ENCODE measurements at places on chromosomes 13 and 19.

GRCh38 chr19:12838182-12838885, at the start of gene MAST1:
MAST1 (plus strand) TSS chr19:12838515; CDS start chr19:12838573, 58 bp downstream.
- peak; percentile 43 for DNase-seq

DNA sequence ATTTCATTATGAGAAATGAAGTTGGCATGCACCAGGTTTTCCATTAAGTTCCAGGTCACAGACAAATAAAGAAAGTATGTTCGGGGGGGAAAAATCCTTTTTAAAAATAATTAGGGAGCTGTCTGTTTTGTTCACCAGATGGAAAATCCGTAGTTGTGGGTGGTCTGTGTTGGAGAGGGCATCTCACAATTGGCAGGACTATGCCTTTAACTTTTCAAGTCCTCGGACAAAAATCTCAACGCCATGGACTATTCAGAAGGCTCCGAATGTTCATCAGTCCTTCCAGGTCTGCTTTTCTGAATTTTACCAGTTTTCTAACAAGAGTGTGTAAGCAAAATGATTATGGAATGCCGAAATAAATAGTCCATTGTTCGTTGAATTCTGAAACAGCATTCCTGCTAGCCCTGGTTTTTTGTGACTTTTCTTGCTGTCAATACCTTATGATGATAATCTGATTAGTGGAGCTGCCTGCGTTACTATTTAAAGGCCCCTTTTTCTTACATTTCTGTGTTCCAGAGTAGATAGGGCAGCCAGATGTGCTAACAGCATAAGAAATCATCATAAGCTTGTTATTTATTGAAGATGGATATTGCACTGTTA, 146.9 kb downstream of the TM9SF2 start:
- no peak for DNase-seq

DNA sequence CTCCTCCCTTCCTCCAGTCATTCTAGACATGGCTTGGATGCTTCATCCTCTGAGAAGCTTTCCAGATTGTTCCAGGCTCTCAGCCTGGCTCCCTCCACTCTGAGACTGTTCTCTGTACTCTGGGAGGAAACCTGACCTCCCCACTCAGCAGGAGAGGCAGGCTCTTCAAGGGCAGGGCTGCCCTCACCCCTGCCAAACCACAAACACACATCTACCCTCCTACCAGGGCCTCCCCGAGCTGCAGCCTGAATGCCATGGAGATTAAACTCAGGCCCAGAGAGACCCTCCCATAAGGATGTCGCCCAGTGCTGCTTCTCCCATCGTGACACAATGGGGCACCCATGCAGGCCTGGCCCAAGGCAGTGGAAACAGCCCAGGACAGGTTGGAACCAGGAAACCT, 16.2 kb downstream of the NUMBL start:
- DNase-seq: no peak

GRCh38 chr19:29085206-29085605, 127.7 kb downstream of the UQCRFS1 start:
- DNase-seq: no peak

- no peak for DNase-seq
Measured at GRCh38 chr13:49020940-49021553, 45.3 kb downstream of the FNDC3A start.

GRCh38 chr13:110299283-110299840, 7.6 kb downstream of the COL4A1 start:
- DNase-seq: no peak

DNA sequence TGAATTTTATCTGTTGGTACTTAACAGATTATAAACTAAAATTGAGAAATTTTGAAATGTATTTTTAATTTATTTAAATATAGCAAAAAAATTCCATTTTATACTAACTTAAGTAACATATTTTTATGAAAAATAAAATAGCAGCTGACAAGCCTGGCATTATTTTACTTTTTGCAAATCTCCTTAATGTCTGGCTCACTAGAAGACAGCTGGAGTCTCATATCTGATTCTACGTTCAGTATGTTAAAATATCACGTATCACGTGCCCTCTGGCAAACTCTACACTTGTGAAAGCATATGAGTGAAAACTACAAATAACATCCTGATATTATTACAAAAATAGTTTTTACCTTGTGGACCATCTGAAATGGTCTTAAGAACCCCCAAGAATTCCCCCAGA, 513.2 kb upstream of the NBEA start:
- no peak for DNase-seq

- DNase-seq: no peak
Measured at GRCh38 chr13:26300140-26300539, 46.2 kb downstream of the CDK8 start.

DNA sequence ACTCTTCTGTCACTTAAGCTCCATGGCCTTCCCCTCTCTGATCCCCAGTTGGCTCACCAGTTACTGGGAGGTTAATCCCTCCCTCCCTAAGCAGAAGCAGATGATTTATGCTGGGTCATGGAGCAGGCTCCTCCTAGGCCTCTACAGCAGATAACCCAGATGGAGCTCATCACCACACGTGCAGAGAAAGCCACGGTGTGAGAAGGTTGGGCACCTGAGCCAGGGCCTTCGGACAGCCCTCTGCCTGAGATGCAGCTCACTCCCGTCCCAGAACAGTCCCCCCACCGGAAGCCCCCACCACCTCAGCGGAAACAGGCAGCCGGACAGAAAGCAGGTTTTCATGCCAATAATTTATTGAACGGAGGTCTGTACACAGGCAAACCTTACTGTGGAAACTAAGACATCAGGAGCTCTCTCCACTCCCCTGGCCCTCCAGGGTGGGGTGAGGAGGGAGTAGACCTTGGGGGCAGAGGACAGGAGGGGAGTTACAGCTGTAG, 9.8 kb downstream of the ZNF526 start:
- peak; percentile 68 for DNase-seq

DNA sequence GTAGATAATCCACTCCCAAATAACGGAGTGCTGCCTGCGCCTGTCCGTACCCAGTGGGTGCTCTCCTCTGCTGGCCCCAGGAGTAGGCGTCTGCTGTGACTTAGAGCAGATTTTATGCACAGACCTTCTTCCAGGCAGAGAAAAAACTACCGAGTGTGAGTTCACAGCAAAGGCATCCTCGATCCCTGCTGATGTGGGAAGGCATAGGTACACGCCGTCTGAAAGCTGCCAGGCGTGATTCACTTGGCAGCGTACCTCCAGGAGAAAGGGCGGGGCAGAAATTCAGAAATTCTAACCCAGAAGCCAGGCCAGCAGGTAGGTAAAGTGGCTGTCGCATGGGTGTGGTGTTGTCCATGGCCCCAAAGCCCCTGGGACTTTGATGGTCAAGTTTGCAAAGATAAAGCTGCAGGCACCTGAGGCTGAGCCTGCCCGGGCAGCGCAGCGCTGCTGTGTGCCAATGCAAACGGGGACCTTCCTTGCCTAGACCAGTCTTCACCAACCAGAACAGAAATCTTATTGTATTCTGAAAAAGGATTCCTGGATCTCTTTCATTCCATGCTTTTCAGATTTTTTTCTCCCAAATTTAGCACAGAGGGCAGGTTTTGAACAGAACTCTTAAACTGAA, 36.3 kb downstream of the COL4A2 start:
- DNase-seq: no peak

DNA sequence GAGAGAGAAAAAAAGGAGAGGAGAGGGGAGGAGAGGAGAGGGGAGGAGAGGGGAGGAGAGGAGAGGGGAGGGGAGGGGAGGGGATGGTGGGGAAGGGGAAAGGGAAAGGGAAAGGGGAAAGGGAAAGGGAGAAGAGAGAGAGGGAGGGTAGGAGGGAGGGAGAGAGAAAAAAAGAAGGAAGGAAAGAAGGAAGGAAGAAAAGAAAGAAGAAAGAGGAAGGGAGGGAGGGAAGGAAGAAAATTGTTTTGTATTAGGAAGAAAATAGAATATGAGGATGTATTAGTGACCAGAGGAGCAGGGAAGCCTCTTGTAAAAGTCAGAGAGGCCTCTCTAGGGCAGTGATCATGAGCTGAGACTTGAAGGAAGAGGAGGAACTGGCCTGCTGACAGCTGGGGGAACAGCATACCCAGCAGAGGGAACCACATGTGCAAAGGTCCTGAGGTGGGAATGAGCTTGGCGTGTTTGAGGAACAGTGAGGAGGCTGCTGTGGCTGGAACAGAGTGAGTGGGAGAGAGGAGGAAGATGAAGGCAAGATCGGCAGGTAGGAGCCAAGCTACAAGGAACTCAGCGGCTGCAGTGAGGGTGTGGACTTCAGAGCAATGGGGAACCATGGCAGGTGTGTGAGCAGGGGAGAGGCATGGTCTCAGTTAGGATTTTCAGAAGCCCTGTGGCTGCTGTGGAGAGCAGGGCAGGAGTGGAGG, 9.6 kb upstream of the KCNN1 start:
- DNase-seq: no peak

All from large intestine (tissue), 12 donors.